ENCODE measurements at places on chromosomes 3 and 15.

- DNase-seq = no peak
These were observed 90.4 kb upstream of the PHLDB2 start for GRCh38 chr3:111768571-111769100.

- DNase-seq = peak; percentile 81
These were observed at the start of gene ATP13A3 for GRCh38 chr3:194486540-194487288. TSS of gene ATP13A3 (minus strand) at chr3:194487002. CDS start at chr3:194462190, 24,812 bp downstream.

DNA sequence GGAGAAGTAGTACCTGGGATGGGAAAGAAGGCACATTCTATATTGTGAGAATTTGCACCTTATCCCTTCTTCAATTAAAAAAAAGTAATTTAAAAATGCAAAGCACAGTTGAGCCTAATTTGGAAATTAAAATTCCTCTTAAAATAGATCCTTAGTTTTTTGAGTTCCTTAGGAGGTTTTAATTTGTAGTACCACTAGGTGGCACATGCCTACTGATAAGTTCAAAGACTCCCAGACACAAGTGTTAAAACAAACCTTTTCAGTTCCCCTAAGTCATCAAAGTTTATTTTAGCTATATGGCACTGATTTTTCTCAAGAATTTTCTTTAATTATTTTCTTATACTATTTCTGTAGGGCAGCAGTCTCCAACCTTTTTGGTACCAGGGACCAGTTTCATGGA is 127.6 kb upstream of the AZI2 start:
- DNase-seq = peak; percentile 30

DNA sequence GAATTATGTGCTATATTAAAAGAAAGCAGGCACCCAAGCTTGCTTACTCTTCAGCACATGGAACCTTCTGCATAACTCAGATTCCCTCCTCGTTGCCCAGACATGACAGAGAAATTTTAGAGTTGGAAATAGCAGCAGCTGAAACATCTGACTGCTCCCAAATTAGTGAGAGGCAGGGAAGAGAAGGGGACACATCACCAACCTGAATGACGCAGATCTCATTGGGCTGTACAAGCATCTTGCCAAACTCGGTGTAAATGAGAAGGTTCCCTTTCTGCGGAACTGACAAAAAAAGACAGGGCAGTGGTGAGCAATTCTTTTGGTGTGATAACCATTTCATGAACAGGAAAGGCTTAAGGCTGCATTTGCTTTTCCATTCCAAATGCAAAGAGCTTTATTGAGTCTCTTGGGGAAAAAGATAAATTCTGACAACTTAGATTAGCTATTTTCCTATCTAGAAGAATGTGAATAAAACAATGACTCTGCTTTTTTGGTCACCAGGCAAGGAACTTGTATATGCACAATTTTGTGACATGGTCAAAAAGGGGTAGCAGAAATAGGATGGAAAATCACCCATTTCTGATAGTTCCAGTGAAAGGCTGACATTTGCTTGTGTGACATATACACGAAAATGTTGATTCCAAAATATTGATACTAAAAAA is 35.1 kb downstream of the HGD start:
- DNase-seq = no peak

- DNase-seq = no peak
These were observed 644.7 kb downstream of the OTOL1 start for GRCh38 chr3:162141272-162141791.

GRCh38 chr3:192367616-192368015 is 359.7 kb downstream of the FGF12 start:
- no peak for DNase-seq

GRCh38 chr3:42505128-42505848 is 2.8 kb downstream of the VIPR1 start:
- DNase-seq = no peak

GRCh38 chr3:122754929-122755328 is 38.7 kb downstream of the HSPBAP1 start:
- DNase-seq = peak; percentile 72

DNA sequence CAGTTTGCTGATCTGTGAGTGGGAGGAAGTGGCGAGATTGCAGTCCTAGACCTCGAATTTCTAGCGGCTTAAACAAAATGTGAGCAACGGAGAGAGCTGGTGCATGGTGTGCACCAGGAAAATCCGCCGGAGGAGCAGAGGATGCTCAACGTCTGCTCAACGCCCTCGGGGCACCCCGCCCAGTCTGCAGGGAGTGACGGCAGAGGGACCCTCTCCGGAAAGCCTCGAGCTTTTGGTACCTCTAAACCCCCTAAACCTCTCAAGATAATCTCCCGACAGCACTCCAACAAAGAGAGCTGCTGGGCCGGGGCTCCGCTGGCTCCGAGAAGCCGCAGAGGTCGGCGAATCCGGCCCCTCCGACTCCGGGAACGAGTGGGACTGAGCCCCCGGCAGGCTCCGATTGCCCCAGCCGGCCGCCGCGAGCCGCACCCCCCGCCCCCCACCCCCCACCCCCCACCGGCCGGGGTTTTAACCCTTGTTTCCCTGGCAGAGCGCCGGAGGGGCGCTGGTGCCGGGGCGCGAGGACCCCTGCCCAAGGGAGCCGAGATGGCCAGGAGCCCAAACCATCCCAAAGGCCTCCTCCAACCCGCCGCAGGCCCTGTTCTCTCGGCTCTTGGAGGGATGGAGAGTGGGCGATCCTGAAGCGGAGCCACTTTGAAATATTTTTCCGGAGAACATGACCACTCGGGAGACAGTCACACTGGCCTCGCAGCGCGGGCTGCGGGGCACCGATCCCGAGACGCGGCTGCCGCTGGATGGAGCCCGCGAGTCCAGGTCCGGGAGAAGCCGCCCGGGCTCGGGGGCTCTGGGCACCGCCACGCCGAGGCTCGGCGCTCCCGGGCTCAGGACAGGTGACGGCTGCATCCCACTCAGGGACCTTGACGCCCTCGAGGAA is 1.5 kb downstream of the MEGF11 start:
- DNase-seq = no peak

DNA sequence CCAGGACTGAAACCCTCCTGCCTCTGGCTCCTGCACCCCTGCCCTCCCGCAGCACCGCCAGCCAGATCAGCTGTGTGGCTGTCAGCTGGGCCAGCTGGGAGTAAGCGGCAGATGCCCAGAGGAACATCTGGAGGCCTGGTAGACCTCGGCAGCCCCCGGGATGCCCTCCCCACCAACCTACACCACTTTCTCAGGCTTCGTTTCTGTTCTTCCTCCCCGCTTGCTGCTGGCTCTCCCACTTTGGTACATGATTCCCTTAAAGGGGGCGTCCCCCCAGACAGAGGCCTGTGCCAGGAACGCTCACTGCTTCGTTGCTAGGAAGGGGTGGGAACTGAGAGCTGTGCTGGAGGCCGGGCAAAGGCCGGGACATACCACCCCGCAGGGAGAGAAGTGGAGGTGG is 91.4 kb upstream of the RPL32 start:
- no peak for DNase-seq

- DNase-seq = no peak
These were observed 15.8 kb downstream of the ILDR1 start for GRCh38 chr3:122006267-122006666.

DNA sequence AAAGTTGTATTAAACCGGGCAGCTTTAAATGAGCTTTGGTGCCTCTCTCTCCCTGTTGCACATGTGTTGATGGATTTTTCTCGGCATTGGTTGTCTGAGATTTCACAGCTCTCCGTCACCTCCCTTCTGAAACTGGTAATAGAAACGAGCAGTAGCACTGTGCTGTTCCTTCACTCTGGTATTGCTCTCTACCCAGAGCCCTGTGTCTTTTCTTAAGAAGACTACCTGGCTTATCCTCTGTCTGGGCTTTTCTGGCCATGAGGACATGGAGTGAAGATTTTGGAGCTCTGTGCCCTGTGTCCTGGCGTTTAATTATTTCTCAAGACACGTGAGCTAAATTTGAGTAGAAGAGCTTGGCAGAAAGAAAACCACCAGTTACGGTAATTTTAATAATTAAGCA is 209.6 kb upstream of the EIF1B start:
- no peak for DNase-seq

DNA sequence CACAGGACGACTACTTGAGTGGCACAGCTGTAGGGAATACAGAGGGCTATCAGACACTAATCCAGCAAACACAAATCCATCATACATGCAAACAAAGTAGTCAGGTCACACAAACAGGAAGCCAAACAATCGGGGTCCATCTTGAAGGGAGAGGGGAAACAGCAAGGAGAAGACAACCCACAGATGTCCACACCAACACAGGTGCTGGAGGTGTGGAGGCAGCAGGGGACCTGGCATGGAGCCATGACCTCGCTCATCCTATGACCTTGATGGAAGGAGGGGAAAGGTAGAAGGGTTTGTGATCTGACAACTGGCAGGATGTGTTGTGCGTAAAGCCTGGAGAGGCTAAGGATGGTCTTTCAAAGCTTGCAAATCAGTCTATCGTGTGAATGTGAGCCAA is 39.9 kb upstream of the SKOR1 start:
- DNase-seq = no peak

DNA sequence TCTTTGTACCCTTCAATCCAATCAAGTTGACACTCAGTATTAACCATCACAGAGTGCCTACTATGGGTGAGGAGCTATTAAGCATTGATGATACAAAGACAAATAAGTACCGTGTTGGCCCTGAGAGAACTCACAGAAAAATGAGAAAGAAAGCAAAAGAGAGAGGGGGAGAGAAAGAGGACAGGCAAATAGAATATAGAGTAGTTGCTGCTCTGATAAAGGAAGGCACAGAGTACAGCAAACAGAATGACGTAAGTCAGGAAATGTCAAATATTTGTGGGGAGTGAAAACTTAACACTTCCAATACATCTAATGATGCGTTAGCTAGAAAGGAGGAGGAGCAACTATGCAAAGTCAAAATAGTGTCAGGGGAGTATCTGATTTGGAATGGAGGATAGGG is 320.6 kb upstream of the KCNH8 start:
- peak; percentile 41 for DNase-seq

GRCh38 chr3:180332608-180333007 is 269.4 kb upstream of the TTC14 start:
- no peak for DNase-seq

DNA sequence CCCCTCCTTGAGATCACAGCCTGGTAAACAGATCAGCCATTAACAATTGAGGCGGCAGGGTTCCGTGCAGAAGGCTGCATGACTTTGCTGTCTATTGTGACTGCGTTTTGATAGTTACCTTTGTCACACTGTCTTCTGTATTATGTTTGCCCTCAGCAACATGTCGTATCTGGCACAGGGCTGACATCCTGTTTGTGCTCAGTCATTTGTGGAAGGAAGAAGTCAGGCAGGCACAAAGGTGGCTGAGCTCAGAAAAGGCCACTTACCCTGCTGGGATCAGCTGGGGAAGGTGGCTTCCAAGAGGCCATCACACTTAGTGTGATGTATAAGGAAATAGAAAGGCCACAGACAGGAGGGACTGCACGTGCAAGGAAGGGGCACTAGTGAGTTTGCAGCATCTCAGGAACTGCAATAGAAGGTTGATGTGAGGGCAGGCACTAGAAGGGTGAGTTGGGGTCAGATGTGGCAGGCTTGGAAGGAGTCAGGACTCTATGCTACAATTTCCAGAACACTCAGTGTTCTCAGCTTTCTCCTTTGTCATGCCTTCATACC is 13.4 kb downstream of the PML start:
- DNase-seq = peak; percentile 62

- no peak for DNase-seq
These were observed 40.8 kb downstream of the CLDN1 start for GRCh38 chr3:190281308-190282051.

DNA sequence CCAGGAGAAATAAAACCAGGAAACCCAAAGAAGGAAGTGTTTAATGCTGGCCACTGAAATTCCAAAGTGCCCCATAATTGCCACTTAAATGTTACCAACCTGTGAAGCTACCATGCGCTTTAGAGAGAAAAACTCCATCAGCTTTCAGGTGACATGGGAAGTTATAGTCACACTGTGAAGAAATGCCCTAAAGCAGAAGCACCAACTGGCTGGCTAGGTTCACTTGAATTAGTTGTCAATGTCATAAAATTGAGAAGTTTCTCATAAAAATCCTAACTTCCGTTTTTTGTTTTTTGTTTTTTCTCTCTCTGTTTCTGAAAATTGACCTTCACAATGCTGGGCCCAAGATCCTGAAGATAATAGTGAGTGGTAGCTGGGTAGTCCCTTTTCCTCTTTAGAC is 167.9 kb upstream of the CTNNB1 start:
- peak; percentile 28 for DNase-seq

GRCh38 chr3:179961071-179961702 is 75.5 kb downstream of the PEX5L start:
- no peak for DNase-seq

DNA sequence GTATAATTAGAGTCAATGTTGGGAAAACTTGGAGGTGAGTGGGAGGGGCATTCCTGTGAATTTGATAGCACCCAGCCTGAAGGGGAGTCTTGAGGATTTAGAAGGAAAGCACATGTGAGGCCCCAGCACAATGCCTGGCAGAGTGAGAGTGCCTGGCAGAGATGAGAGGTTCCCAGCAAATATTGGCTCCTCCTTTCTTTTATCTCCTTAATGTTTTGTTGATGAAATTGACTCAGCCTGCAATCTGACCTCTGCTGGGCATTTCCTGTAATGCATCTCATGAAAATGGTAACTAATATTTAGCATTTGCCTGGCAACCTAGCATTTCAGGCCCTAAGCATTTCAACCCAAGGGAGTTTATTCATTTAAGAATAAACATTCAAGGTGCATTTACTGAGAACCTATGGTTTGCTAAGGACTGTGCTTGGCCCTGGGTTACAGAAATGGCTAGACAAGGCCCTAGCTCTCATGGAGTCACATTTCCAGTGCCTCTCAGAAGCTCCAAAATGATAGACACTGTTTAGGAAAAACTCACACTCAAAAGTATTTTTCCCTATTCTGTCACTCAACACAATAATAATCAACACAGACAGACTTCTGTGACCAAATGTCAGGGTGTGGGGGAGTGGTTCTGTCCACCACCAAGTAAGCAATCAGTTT is 19.0 kb downstream of the PDHB start:
- peak; percentile 84 for DNase-seq

DNA sequence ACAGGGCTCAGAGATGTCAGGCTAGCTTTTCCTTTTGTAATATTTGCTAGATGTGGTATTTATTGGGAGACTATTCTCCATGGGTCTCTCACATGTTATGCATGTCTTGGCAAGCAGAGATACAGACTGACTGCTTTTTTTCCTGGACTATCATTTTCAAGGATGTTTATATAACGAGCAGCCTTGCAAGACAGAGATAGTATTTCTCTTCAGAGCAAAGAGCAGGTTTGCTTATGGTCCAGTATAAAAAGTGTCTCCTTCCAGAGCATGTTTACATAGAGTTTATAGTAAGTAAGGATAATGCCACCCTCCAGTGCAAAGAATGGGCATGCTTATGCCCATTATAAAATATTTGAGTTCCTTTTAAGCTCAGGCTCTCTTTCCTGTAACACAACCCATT is 24.6 kb downstream of the GTF2E1 start:
- DNase-seq = no peak

- no peak for DNase-seq
These were observed 225.1 kb upstream of the NDN start for GRCh38 chr15:23912191-23912590.

DNA sequence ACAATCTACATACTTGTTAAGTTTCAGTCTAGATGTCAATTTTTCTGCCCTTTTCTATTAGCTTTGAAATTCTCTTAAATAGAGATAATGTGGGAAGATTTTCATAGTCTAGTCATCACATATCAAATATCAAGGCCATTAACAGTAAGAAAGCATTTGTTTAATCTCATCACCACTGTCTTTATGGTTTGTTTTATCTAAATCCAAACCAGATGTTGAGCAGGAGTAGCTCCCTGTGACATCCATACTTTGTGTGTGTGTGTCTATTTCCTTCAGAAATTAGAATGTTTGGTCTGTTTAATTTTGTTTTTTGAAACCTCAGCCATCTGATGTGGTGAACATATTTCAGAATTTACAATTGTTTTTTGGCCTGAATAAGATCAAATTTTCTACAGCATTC is 23.1 kb upstream of the GOLGA8B start:
- no peak for DNase-seq

GRCh38 chr3:71987828-71988227 is 202.9 kb upstream of the PROK2 start:
- peak; percentile 94 for DNase-seq
